ENCODE measurements at places on chromosomes 7 and 10.

- no peak for DNase-seq
Measured at GRCh38 chr10:4677296-4678021, 148.5 kb upstream of the AKR1E2 start.

DNA sequence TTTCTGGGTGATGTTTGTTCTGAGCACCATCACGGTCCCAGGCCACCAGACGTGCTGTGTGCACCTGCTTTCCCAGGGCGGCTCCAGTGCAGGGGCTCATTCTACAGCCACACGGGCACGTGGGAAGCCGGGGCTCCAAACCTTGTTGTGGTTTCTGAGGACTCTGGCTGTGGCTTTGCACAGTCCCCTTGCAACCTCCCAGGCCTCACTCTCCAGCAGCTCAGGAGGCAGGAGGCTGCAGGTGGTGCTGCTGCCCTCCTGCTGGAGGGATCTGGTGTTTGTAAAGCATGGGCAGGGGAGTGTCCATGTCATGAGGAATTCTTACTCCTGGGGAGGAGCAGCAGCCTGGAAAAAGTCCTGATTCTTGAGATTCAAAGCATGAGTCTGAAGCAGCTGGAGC is 54.3 kb downstream of the INSYN2A start:
- DNase-seq: no peak

- DNase-seq: no peak
Measured at GRCh38 chr7:5237286-5237685, 45.5 kb upstream of the SLC29A4 start.

GRCh38 chr10:28939281-28940157 is 262.2 kb downstream of the BAMBI start:
- no peak for DNase-seq

GRCh38 chr10:72503694-72504438 is 122.0 kb downstream of the MICU1 start:
- DNase-seq: no peak

- DNase-seq: no peak
Measured at GRCh38 chr7:98210513-98211220, 572 bp upstream of the BHLHA15 start.

- DNase-seq: no peak
Measured at GRCh38 chr10:108500396-108500795, 1335.9 kb upstream of the SORCS1 start.

- DNase-seq: no peak
Measured at GRCh38 chr7:100443096-100443840, 7.0 kb upstream of the PPP1R35 start.

DNA sequence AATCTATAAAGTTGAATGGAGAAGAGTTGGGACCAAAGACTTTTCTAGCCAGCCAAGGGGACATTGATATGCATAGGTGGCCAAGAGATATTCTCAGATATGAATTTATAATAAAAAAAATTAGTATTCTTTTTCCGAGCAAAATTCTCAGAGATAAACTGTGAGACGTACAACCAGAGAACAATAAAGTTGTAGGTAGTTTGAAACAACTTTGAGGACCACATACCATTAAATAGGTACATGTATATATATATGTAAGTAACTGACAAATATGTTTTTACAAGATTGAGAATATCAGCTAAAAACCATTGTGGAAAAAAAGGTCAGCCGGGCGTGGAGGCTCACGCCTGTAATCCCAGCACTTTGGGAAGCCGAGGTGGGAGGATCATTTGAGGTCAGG is 56.5 kb downstream of the EXOC4 start:
- DNase-seq: no peak

- no peak for DNase-seq
Measured at GRCh38 chr10:132900211-132900756, 42.1 kb downstream of the CFAP46 start.

GRCh38 chr7:4204513-4205165 is 477.5 kb upstream of the FOXK1 start:
- DNase-seq: no peak

- DNase-seq: no peak
Measured at GRCh38 chr7:36951257-36951697, 227.0 kb upstream of the AOAH start.

DNA sequence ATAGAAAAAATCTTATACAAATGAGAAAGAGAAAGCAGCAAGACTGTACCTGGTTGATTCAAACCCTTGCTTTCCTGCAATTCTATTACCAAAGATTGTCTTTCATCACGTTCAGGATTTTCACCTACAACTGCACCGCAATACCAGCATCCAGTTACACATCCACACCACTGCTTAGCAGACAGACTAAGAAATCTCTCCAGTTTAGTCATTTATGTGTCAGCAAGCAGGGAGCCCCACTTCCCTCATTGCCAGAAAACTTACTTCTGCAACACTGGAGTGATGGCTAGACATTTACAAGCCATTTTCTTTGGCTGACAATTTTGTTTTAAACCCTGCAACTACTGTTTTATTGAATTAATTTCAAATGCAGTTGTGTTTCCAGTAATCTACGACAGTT is 359.6 kb upstream of the MEOX2 start:
- no peak for DNase-seq

GRCh38 chr7:70259502-70259901 is 661.2 kb downstream of the AUTS2 start:
- DNase-seq: no peak

GRCh38 chr7:134554417-134554966 is 5.6 kb downstream of the AKR1B15 start:
- no peak for DNase-seq

GRCh38 chr10:91190876-91191583 is 29.4 kb upstream of the PCGF5 start:
- DNase-seq: no peak

- no peak for DNase-seq
Measured at GRCh38 chr10:133129071-133129858, 30.8 kb upstream of the KNDC1 start.

GRCh38 chr10:97000487-97001182 is 168.5 kb downstream of the LCOR start:
- no peak for DNase-seq

- DNase-seq: no peak
Measured at GRCh38 chr10:77226020-77226419, 411.6 kb downstream of the KCNMA1 start.

DNA sequence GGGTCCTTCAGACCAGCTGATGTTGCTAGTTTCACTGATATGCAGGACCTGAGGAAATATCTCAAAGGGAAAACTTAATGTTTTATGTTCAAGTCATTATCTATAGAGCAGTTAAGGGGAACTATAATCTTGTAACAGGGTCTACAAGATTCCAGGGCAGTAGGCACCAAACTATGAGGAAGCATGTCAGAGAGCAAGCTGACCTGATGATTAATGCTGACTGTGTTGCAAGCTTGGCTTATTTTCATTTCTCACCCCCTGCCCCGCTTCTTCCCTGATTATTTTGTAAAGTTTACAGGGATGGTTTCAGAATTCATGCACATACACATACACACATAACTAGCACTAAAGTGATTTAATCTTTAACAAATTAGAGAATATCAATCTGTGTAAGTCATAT is 84.3 kb upstream of the CACNA2D1 start:
- no peak for DNase-seq
